CD4-positive, alpha-beta T cell (primary cell): ENCODE measurements at places on chromosomes 7 and 10. TPM values are rescaled to one million over a fixed set of nuclear protein-coding genes. Genes with fewer than 3 reads are reported as not detected.
A peak's percentile ranks its signal among the peaks of the same experiment; 100 is the strongest.

DNA sequence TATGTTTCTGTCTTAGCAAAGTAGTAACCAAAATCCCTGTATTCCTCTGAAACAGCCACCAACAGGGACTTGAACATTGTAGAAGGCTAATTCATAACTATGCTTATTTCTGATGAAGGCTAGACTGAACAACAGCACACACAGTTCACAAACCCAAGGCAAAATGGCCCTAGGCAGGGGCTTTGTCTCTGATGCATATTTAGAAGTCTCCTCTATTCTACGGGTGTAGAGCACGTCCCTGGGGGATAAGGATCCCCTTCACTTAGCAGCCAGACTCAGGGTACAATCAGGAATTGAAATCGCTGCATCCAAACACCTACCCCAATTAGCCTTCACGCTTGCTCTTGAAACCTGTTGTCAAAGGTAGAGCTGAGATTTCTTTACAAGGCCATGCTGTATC is 45.5 kb downstream of the FGFR2 start:
- no peak for DNase-seq

DNA sequence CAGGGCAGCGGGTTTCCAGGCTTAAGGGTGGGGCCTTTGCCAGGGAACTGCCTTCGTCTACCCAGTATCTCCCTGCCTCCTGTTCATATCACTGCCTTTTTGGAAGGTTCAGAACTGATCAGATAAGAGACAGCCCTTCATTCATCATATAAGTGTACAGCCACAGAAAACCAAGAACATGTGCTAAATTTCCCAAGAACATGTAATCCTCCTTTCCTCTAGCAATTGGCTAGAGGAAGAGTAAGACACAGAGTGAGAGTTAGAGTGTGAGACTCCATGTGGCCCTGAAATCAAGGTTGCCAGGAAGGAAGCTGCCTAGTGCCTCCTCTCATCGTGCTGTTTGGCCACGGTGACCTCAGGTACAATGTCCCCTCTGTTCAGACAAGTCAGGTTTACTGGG is 770.9 kb downstream of the TNS3 start:
- DNase-seq: no peak

GRCh38 chr7:149773446-149774236 is at the start of gene ZNF467:
ZNF467 (minus strand) TSS chr7:149773588; CDS start chr7:149771032, 2,556 bp downstream.
- DNase-seq: peak; percentile 83

- DNase-seq: no peak
Observed at GRCh38 chr7:37643876-37644275, 39.7 kb upstream of the GPR141 start.

DNA sequence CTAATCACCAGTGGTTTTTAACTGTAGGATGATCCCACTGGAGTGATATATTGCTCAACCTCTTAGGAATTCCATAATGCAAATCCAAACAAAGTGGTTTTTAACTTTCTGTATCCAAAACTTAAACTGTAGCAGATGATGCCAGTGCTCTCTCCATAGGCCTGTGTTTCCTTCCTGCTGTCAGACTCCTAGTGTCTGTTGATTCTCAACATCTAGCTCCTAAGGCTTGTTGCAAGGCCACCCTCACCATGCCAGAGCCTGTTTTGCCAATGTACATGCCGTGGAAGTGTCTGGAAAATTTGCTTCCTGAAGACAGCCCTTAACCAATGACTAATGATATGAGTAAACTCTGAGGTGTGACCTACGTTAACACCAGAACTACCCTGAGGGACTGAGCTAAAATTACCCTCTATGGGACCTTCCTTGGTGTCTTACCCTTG is 39.3 kb downstream of the C1GALT1 start:
- no peak for DNase-seq

- DNase-seq: no peak
Observed at GRCh38 chr10:69749178-69750010, 52.3 kb upstream of the COL13A1 start.

DNA sequence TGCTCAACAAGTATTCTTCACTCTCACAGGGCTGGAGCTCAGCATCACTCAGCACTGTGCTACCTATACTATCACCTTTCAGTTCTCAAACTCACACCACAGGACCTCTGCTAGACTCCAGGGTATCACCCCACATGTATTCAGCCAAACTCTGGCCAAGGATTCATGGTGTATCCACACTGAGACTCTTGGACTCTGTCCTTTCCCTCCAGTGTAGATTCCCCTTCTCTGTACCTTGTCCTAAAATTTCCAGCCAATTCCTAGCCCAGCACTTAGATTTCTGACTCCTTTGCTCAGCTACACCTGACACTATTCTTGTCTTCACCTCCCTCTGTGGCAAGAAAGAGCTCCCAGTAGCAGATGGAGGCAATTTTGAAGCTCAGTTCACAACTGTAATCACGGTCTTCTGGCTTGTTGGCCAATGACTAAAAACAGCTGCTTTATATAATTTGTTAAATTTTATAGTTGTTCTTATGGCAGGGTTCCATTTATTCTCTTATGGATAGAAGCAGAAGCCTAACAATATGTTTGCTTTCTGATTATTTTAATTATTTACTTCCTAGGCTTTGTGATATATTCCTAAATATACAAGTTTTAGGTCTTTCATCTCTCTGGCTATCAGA is 258.8 kb downstream of the THSD7A start:
- no peak for DNase-seq

DGKB gene
- not detected for total RNA-seq

ARL3 gene
- 0.99 TPM for total RNA-seq
